ENCODE measurements at places on chromosomes 5 and 9.

- DNase-seq, result no peak
Measured at GRCh38 chr5:179865491-179866240, 7.0 kb upstream of the MRNIP start.

GRCh38 chr5:173236531-173237142, 1.6 kb upstream of the NKX2-5 start:
- no peak for DNase-seq

DNA sequence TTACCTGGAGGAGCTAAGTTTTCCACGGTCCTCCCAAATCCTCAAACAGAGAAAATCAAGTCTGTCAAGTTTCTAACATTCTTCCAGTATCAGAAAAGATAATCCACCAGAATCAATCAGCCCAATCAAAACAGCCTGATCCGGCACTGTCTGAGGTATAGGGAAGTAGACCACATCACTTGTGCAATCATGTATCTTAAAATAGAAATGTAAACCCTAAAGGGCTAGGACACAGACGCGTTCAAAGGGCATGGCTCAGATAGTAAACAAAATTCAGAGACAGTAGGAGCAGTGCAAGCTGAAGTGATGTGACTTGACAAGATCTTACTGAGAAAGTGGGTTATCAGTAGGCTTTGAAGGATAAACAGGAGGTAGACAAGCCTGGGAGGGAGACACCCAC, 252.4 kb upstream of the DAPK1 start:
- DNase-seq, result no peak

DNA sequence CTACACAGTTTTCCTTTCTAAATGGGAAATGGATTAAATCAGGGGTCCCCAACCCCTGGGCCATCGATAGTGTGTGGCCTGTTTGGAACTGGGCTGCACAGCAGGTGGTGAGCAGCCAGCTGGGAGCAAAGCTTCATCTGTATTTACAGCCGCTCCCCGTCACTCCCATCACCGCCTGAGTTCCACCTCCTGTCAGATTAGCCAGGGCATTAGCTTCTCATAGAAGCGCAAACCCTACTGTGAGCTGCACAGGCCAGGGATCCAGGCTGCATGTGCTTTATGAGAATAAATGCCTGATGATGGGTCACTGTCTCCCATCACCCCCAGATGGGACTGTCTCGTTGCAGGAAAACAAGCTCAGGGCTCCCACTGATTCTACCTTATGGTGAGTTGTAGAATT, 41.2 kb upstream of the FLT4 start:
- no peak for DNase-seq

GRCh38 chr5:109987970-109988369, 298.2 kb downstream of the MAN2A1 start:
- DNase-seq, result no peak

All from immature natural killer cell (primary cell).